HT1080 (cell line): ENCODE measurements at places on chromosomes 6 and 20. TPM values are rescaled to one million over a fixed set of nuclear protein-coding genes. Genes with fewer than 3 reads are reported as not detected.

DNA sequence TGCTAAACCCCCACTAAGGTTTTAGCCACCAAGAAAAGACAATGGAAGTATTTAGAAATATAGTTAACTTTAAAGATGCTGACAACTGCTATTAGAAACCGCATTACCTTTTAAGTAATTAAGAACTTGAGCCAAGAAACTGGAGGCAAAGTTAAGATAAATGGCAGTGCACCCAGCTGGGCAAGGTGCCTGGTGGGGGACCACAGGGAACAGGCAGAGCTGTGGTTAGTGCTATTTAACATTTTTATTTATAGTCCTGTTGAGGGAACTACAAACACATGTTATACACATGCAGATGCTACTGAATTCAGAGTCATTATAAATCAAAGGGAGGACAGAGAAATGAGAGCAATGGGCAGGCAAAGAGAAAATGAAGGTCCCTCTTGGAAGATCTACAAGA is 447.9 kb downstream of the TFAP2B start:
- DNase-seq: no peak

GRCh38 chr6:149563203-149563927 is 2.8 kb upstream of the GINM1 start:
- DNase-seq: peak; percentile 78

GRCh38 chr6:7765575-7766325 is 39.9 kb downstream of the BMP6 start:
- peak; percentile 7 for DNase-seq

- peak; percentile 17 for DNase-seq
These were observed 1.9 kb upstream of the ELMO2 start for GRCh38 chr20:46408281-46408731.

DNA sequence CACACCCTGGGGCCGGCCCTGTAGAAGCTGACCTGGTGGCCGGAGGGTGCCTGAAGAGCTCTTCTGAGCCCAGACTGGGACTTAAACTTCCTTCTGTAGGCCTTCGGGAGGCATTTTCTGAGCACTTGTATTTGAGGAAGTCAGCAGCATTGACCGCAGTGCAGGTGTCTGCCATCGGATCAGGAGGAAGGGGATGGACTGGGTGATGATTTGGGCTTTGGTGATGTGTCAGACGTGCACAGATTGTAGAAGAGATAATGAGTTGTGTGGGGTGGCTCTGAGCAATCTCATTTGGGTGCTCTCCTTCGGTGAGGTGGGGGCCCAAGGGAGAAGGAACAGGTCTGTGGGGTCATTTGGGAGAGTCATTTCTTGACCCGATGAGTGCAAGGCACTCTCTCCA is 150.9 kb downstream of the ARID1B start:
- DNase-seq: no peak

- no peak for DNase-seq
These were observed 13.9 kb downstream of the TNFAIP3 start for GRCh38 chr6:137880746-137881521.

DNA sequence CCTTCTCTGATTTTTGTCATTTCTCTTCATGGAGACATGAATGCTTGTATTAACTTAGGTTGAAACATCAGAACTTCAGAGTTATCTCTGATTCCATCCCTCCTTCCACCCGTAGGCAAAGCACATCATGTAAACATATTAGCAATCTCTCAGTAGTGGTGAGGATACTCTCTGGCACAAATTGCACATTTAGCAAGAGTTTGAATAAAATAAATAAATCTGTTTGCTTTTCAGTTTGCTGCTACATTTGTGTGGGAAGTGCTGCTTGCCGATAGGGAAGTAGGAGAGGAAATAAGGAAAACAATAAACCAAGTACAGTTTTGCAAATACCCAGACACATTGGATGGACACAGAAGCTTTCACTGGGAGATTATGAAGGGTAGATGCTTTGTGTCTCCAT is 359.0 kb downstream of the BCKDHB start:
- no peak for DNase-seq

Gene ALDH8A1
- 0.03 and 0.13 TPM in 2 replicates for total RNA-seq
